Stimulated activated CD8-positive, alpha-beta memory T cell treated with anti-CD3 and anti-CD28 coated beads, Interleukin-4, amount 100 ng/mL, for 4 hours (primary cell): ENCODE measurements at places on chromosomes 3 and 15.

DNA sequence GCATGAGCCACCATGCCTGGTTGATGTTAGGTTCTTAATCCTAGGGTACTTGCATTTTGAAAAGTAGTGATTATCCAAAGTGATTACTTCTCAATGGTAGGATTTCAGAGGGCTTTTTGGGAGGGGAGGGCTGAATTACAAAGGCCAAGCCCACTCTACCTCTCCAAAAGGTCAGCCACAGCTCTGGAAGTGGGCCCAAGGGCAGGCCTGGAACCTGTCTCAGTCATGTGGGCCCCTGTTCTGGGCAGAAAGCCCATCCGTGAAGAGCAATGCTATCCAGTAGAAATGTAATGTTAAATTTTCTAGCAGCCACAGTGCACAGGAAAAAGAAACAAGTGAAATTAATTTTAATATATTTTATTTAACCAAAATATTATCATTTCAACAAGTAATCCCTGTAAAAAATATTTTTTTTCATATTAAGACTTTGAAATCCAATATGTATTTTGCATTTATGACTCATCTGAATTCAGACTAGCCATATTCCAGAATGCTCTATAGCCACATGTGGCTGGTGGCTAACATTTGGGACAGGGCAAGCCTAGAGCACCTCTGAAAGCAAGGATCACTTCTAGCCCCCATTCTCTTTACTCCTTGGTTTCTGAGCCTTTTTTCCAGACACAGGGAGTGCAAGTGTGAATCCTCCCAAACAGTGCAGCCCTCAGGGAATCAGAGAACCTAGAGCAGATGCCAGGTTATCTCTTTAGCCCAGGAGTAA lies 16.8 kb downstream of the RFT1 start:
- no peak for DNase-seq

GRCh38 chr3:153768561-153769469 lies 352.4 kb upstream of the ARHGEF26 start:
- peak; percentile 6 for DNase-seq

- no peak for DNase-seq
Measured at GRCh38 chr3:102457644-102458043, 22.8 kb downstream of the ZPLD1 start.

DNA sequence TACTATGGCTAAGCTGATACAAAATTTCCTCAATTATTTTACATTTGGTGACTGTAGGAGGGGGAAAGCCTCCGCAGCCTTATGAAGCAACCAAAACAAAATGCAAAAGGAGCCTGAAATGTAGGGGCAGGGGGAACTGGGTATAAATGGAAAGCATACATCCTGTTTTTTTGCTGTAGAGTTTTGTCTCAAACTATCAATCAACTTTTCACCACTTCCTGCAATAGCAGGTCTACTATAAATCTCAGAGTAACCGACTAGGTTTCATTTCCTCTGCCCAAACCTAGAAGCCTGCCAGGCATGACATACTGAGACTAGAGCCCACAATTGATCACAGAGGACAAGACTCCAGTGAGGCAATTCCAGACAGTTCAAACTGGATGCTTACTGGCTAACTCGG lies 91.3 kb downstream of the SHQ1 start:
- DNase-seq: no peak

DNA sequence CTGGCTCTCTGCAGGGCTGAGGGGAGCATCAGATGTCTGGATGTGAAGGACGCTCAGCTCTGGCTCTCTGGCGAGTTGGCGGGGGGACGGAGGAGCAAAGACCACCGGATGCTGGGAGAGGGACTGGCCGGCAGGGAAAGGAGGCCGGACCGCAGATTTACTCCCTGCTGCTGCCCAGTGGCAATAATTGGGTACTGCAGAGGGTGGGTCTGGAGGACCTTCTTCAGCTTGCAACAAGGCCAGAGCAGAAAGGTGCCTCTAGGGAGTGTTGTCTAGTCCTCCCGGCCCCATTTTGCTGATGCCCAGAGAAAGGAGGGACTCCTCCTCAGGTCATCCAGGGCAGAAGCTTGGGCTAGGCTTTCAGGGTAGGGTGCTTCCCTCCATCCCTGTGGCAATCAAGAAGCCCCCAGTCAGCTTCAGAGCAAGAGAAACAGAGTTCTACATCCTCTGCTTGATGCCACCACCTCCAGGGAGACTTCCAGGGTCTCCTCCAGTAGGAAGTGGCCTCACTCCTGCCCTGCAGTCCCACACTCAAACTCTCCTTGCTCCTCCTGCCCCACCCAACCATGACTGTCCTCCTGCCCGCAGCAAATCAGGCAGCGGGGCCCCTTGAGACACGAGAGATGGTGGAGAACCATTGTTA lies 20.3 kb upstream of the CSPG4 start:
- DNase-seq: no peak

- no peak for DNase-seq
Measured at GRCh38 chr3:107103786-107104185, 273.5 kb upstream of the CCDC54 start.

DNA sequence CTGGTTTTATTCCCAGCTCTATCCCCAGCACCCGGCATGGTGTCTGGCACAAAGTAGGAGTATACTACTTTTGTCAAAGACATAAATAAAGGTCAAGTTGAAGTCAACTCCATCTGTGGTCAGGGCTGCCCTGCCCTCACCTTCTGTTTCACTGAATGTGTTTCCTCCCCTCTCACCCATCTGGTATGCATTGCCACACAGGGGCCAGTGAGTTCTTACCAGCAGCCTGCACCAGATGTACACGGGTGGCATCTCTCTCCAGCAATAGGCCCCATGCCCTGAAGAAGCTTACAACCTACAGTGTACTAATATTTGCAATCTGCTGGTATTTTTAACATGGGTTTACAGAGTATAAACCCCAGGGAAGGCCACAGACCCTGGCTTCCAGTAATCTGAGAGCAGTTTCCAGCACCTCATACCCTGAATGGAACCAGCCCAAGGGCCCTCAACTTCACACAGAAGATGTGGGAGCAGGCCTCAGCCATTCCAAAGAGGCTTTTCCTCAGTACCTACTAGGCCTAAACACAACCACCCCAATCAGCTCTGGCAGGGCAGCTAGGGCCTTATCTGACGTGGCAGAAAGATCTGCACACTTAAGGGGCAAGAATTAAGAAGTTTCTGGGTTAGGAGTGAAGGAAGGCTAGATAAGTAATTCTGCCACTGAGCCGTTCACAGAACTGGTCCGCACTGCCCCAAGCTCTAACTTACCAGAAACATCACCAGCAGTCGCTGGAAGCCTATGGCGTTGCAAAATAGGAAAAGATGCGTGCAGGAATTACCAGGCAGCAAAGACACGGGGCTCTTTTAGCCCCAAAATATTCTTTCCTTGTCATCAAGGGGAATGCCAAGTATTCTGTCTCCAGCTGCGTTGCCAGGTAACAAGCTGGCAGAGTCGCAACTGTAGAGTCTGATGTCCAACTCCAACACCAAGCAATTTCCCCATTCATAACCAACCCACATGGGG lies 2.1 kb downstream of the IDH2 start:
- no peak for DNase-seq

GRCh38 chr3:173584093-173584837 lies 186.7 kb downstream of the NLGN1 start:
- no peak for DNase-seq

GRCh38 chr3:31815006-31815405 lies 166.1 kb downstream of the OSBPL10 start:
- DNase-seq: no peak

GRCh38 chr3:54353546-54353945 lies 231.2 kb downstream of the CACNA2D3 start:
- DNase-seq: no peak
